Activated gamma-delta T cell (primary cell): ENCODE measurements at places on chromosomes 2 and 18.

GRCh38 chr2:217262911-217263310 is 403.0 kb upstream of the TNP1 start:
- no peak for DNase-seq

- DNase-seq, result no peak
Observed at GRCh38 chr2:105158002-105158401, 83.5 kb upstream of the GPR45 start.

- DNase-seq, result no peak
Observed at GRCh38 chr2:176178038-176178756, 10.3 kb upstream of the HOXD1 start.

- DNase-seq, result no peak
Observed at GRCh38 chr2:150391779-150392178, 95.7 kb downstream of the RND3 start.

GRCh38 chr18:44880170-44880569 is 199.5 kb downstream of the SETBP1 start:
- DNase-seq, result no peak

- DNase-seq, result no peak
Observed at GRCh38 chr2:196391149-196391479, 219.7 kb upstream of the STK17B start.

DNA sequence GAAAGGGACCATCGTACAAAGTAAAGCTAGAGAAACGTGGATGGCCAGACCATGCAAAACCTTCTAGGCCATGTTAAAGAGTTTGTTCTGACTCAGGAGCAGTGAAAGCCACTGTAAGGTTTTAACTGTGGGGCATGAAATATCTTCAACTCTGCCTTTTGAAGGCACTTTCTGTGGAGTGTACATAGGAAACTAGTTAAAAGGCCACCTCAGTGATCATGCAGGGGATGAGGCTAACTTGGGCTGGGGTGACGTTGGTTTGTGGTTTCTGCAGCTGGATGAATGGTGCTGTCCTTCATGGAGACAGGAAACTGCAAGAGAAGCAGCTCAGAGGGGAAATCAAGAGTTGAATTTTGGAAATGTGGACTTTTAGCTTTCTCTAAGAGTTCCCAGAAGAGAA is 190.7 kb downstream of the CDCA7 start:
- DNase-seq, result no peak

DNA sequence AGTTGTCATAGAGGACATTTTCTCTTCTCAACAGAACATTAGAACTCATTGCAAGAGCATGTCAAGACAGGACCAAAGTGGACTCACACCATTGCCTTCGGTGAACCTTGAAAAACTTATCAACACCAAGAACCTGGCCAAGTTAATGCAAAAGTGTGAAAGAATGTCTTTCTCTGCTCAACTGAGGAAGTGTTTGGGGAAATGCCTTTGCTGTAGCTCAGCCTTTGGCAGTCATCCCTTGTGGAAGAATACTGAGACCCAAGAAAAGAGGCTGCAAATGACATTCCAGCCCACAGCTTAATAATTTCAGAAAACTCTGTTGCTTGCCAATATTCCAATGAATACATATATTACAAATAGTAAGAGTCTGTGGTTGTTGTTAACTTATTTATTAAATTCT is 728.8 kb upstream of the PIK3C3 start:
- no peak for DNase-seq

DNA sequence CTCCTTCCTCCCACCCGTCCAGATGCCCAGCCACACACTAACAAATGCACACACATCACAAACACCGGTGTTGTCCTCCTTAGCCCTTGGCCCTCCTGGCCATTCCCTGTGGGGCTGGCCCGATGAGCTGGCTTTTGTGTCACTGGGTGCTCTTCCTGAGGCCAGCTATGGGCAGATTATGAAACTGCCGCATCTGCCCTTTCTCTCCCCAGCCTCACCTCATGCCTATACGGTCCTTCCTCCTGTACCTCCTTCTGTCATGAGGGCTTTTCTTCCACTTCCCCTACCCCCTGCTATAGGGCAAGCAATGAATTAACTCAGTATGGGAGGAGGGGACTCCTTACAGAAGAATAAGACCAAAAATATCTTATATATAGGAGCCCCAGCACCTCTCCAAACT is 10.3 kb upstream of the INO80C start:
- no peak for DNase-seq

DNA sequence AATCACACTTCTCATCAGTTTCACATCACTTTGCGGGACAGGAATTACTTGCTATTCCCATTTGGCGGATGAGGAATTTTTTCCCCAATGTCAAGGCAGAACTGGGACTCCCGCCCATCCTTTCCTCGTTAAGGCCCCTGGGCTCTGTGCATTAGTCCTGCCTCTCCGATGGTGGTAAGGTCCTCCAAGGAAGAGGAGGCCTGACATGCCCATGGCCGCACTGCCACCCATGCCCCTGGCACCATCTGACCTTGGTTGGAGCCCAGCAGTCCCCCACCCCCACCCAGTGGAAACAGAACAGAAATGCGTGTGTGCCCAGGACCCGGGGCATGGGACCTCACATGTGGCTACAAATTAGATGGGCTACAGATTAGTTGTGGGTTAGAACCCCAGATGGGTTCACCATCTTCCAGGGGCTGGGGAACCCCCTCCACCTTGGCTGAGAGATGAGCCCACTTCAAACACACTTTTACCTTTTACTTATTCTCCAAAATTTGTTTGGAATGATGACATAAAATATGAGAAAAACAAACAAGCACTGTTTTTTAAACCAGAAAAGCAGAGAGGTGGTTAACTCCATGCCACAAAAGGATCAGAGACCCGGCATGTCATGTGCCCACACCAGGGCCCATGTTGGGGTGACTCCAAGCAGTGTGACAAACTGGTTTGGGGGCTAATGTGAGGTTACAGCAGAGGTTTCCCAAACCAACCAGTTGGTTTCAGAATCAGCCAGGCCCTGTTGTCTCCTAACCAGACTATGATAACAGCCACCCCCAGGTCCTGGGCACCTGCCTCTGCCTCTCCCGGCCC is 11.0 kb upstream of the DUSP2 start:
- DNase-seq, result no peak

DNA sequence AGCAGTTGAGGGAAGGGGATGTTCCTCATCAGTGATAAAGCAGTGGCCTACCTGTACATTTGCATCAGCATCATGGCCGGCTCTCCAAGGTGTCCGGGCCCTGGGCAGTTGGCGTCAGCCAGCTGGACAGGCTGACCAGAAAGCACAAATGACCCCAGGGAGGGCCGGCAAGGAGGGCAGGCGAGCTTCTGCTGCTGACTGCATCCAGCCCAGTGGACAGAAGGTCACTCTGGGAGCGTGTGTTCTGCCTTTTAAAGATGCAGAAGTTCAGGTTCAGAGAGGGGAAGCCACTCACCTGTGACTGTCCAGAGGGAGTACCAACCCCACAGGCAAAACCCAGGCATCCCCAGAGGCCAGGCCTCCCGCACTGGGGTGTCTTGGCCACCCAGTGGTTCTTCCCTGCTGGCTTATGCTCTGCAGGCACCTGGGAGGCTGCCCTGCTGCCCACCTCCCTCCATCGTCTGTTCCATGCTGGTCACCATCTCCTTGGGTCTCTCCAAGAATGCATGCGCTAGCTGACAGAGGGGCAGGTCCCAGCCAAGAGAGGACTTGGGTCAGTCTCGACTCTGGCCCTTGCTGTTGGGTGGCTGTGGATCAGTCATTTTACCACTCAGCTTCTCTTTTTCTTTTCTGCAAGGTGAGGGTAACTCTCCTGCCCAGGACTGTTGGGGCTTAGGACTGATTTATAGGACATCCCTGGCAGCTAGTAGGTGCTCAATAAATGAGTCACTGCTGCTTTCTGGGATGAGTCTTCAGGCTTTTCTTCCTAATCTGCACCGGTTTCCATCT is 89.9 kb downstream of the INHBB start:
- no peak for DNase-seq

GRCh38 chr18:9653390-9653789 is 39.0 kb upstream of the PPP4R1 start:
- DNase-seq, result no peak

- DNase-seq, result no peak
Observed at GRCh38 chr2:167992278-167992677, 255.1 kb downstream of the STK39 start.

DNA sequence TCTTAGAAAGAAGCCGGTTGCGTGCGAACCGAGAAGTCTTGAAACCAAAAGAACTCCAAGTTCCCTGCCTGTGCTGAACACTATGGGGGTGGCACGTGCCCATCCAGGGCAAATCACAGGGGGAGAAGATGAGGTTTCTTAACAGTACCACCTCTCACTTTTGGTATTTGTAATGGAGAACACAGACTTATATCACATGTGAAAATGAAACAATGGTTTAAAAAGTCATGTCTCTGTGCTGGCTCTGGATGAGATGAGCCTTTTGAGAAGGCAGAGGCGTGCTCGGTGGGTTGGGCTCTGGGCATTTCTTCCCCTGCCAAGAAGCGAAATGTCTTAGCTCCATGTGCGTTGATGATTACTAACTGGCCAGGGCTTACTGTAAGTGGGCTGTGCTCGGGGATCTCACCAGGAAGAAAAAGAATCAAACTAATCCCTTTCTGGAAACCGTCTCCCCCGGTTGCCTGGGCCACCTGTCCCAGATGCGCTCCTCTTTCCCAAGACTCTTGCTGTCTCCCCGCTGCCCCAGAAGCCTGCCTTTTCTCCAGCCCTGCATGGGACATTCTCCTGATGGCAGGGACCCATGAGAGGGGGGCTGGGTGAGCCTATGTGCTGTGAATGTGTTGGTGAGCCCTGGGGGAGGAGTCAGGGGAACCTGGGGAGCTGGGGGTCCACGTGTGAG is 252.9 kb downstream of the PRKCE start:
- DNase-seq, result no peak

GRCh38 chr18:7630731-7631442 is 63.8 kb downstream of the PTPRM start:
- no peak for DNase-seq

DNA sequence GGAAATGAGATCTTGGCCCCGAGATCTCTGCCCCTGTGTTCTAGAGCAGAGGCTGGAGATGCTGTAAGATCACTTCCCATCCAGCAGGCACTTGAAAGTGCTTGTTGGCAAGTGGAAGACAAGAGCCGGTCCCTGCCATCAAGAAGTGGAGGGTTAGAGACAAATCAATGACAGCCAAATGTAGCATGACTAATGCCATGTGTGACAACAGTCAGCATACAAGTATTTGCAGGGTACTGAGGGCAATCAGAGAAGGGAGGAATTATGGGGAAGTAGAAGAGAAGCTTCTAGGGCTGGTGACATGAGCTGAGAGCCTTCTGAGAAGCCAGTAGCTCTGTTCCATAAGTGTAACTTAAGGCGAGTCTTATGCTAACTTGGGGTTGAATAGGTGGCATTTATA is 58.6 kb downstream of the TMEM17 start:
- DNase-seq, result no peak

DNA sequence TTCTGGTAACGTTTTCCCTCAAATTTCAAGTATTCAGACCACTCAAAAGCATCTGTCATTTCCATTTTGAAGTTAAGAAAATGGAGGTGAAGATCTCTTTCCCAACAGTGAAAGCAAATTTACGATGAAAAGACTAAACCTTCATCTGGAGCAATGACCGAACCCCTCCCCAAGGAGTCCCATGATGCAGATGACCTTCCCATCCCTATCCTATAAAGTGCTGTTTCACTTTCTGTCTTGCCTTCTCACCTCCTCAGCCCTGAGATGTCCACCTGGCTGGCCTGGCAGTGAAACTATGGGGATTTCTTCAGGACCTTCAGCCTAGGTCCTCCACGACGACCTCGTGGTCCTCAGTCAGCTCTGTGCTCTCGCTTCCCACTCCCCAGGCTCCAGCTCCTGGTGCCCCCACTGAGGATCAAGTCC is 925 bp upstream of the NPC1 start:
- no peak for DNase-seq

DNA sequence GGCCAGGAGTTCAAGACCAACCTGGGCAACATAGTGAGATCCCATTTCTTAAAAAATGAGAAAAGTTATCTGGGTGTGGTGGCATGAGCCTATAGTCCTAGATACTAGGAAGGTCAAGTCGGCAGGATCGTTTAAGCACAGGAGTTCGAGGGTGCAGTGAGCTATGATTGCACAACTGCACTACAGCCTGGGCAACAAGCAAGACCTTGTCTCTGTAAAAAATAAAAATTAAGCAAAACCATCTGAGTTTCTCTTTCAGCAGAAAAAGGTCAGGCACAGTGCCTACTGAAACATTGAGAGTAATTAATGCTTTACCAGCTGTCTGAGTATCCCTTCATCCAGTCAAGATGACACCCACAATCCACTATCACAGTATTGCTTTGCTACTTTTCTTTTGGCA is 258.3 kb downstream of the MBD5 start:
- DNase-seq, result no peak

GRCh38 chr18:46668135-46668534 is 11.1 kb upstream of the LOXHD1 start:
- no peak for DNase-seq

DNA sequence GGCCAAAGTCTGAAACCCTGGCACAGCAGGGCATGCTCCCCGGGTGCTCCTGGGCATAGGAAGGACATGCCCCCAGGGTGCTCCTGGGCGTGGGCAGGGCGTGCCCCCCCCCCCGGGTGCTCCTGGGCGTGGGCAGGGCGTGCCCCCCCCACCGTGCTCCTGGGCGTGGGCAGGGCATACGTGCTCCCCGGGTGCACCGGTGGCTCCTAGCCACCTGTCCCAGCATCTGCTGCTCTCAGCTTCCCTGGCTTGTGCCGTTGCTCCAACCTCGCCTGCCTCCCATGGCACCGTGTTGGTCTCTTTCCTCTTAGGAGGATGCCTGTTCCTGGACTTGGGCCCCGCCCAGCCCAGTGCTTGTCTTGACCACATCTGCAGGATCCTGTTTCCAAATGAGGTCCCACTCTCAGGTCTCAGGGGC is 95.6 kb upstream of the CTDP1 start:
- no peak for DNase-seq

- no peak for DNase-seq
Observed at GRCh38 chr2:20583425-20583881, 67.4 kb downstream of the HS1BP3 start.

- no peak for DNase-seq
Observed at GRCh38 chr2:157684940-157685466, 56.3 kb upstream of the ACVR1C start.

GRCh38 chr2:237752761-237753165 is 45.8 kb upstream of the RBM44 start:
- no peak for DNase-seq

- DNase-seq, result no peak
Observed at GRCh38 chr2:45919711-45920111, 268.2 kb downstream of the PRKCE start.

DNA sequence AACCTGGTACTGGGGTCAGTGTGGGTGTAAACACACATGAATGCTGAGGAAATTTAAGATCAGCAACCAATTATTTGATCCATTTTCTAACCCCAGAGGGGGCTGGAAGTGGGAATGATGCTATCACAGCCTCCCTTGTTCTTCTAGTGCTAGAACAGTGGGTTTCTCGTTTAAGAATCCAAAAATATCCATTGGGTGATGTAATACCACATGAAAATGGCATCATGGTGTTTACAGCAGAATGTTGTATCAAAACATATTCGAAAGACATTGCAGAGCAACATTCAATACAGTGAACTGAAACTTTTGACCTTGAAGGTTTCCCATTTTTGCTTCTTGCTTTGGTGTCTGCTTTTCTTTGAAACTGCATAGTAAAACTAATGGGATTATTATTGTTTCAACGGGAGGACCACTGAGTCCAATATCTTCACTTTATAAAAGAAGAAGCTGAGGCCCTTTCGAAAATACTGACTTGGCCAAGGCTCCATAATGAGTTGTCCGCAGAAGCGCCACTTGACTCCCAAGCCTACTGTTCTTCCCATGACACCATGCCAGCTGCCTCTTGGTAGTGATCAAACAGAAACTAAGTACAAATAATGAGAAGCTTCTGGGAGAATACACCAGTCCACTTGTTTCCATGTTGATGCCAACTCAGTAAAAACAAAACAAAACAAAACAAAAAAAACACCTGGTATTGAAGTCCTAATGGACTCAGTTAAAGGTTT is 106.1 kb downstream of the COLEC12 start:
- DNase-seq, result no peak
